ENCODE measurements at places on chromosomes 7 and 10.

DNA sequence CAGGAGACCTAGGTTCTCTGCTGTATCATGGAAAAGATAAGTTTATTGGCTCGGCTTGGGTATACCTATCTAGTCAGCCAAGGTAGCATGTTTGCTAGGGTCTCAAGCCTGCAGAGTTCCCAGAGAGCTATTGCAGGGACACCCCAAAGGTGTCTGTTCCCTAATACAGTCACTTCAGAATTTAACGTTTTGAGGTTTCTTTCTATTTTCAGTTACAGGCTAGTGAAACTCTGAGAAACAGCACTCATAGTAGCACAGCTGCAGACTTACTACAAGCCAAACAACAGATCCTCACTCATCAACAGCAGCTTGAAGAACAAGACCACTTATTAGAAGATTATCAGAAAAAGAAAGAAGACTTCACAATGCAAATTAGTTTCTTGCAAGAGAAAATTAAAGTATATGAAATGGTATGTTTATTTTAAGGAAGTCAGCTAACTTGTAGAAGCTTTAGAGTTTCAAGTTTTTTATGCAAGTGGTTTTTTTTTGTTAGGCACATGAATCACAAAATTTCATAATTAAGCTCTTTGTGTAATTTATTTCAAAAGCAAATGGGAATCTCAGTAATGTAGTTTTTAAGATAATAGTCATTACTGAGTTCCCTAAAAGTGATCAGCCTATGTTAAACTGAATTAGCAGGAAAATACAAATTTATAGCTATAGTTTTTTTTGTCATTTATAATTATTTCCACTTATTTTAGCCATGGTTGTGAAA is 54.9 kb downstream of the AKAP9 start:
- no peak for DNase-seq

DNA sequence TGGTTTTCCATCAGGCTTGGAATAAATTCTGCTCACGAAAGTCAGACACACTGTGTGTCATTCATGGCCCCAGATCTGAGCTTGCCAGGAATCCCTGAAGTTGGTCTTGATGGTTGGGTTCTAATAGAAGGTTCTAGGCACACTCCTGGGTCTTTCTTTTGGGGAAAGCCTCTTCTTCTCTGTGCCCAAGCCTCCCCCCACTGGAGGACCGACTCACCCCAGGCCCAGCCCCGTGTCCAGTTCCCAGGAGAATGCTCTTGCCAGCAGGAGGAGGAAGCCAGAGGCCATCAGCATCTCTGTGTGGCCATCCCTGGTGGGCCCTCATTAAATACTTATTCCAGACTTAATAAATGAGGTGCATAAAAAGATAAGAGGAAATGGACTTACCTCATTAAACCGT is 548.0 kb downstream of the TCERG1L start:
- DNase-seq = no peak

- DNase-seq = no peak
These were observed 11.3 kb upstream of the NOBOX start for GRCh38 chr7:144414815-144415214.

DNA sequence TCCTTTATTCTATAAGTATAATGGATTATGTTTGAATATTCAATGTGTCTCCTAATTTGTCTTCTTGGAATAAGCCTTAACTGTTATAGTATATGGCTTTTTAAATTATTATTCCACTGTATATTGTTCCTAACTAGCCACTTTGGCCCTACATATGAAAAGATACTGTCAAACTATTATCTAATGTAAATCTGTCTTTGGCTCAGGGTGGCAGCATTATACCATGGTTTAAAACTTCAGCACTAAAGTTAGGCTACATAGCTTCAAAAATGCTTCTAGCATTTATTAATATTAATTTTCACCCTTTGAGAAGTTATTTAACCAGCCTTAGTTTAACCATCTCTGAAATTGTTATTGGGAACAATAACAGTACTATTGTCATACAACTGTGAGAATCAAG is 543.1 kb upstream of the MBL2 start:
- DNase-seq = no peak

DNA sequence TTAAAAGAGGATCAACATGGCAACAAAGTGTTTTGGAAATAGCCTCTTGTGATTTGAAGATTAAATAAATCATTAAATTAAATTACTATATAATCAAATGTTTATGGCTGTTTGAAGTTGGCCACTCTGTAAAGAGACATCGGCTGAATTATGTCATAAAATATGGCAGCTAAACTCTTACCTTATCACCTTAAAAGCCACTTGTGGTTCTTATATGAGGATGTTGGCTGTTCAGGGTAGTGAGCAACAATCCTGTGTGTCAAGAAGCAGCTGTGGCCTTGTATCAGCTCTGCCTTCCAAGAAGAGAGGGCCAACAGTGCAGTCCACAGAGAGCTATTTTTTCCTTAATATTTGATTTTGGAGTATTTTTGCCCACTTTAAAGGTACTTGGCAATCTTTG is 113.4 kb upstream of the CDK6 start:
- DNase-seq = no peak

- DNase-seq = no peak
These were observed 539 bp upstream of the MKLN1 start for GRCh38 chr7:131327049-131327625.

DNA sequence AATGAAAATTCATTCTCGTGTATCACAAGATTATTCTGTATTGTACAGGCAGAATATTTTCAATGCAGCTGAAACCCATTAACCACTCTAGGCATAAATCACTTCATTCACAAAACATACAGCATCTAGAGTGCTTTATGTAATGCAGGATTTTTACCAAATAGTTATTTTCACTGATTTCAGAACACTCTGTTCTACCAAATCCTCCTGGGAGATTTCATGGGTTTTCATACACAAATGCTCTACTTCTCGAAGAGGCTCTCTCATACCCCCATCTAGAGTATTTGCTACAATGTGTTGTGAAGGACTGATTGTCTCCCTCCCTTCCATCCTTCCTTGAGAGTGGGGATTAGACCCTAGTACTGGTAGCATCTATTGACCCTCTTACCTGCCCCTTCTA is 209.2 kb upstream of the LRRN3 start:
- no peak for DNase-seq

- no peak for DNase-seq
These were observed 87.3 kb upstream of the TARP start for GRCh38 chr7:38360776-38361175.

DNA sequence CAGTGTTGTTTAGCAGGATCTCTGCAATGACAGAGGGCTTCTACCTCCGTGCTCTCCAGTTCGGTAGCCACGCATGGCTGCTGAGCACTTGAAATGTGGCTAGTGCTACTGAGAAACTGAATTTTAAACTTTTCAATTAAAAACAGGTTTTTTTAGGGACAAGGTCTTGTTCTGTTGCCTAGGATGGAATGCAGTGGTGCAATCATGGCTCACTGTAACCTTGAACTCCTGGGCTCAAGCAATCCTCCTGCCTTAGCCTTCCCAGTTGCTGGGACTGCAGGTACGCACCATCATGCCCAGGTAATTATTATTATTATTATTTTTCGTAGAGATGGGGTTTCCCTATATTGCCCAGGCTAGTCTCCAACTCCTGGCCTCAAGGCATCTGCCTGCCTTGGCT is 13.4 kb upstream of the SFRP5 start:
- DNase-seq = no peak

GRCh38 chr7:36393826-36394225 is 4.2 kb downstream of the ANLN start:
- no peak for DNase-seq

GRCh38 chr10:31819391-31819820 is 109.2 kb downstream of the ARHGAP12 start:
- no peak for DNase-seq

DNA sequence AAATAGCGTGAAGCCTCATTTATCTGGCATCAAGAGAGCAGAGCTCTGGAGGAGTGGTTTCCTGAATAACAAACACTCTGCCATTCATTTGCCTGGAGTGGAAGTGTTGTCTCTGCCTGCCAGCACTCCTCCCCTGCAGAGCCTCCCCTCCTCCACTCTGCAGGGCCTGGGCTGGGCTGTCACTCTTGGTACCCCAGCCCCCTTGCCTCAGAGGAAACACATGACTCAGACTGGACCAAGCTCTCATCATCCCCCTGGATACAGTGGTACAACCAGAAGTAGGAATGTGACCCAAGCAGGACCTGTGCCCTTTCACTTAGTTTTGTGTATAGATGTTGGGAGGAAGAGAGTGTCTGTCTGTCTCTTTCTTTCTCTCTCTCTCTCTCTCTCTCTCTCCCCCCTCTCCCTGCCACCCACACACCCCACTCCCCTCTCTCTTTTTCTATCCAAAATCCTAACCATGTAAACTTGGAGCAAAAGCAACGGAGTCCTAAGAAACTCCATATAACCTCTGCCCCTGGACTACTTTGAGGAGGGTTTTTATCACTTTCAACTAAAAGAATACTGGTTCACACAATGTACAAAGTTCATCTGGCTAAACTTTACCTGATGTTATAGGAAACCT is 43.9 kb downstream of the DOCK4 start:
- no peak for DNase-seq

DNA sequence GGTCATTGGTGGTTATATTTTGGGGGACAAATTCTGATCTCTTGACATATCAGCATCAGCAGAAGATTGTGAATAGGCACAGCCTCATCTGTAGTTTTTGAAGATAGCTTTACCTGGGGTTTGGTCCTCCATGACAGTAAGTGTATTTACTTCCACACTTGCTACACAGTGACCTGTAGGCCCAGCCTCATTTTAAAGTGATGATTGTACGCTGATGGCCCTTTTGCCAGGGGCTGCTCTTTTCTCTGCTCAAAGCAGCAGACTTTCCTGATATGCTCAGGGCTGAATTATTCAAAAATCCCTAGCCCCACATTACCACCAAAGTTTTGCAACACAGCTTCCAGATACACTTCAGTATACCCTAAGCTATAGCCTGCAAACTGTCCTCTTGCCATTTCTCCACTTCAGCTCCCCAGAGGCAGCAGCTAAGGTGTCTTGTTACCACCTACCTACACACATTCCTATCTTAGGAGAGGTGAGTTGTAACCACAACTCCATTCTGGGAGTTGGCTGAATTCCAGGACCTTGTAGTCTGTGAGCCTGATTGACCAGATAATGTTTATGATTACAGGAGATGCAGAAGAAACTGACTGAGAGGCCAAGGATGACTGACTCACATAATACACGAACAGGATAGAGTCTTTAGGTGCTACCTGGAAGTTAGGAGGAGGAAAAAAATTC is 6.0 kb downstream of the ASB4 start:
- no peak for DNase-seq

DNA sequence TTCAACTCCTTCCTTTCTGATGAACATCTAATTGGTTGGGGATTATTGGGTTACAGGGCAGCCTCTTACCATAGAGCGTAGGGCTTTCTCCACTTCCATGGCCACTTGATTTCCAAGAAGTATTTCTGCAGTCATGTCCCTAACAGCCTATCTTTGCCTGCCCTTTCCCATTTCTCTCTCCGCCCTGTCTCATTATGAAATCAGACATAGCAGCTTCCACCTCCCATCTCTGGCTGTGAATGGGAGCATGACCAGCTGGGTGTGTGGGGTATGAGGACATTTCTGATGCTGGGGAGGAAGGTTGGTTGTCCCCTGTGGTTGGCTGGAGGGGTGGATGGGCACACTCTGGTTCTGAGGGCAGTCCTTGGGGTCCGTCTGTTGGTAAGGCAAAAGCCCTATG is 41.2 kb downstream of the ADCYAP1R1 start:
- DNase-seq = no peak

DNA sequence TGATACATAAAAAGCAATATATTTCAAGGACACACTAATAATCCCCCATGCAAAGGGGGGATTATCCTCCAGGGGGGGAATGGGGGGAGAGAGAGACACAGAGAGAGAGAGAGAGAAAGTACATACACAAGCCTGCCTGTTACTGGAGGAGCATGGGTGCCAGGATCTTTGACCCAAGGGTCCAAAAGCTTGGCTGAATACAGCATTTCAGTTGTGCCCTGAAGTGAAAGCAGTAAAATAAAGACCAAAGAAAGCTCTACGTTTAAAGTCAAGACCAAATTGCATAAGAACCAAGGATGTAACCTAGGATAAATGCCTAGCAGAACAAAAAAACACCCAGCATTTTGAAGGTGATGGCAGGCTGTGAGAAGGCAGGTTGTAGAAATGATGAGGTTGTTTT is 27.8 kb upstream of the ITGB8 start:
- DNase-seq = no peak

- no peak for DNase-seq
These were observed 64.4 kb upstream of the SKAP2 start for GRCh38 chr7:26928703-26929347.

DNA sequence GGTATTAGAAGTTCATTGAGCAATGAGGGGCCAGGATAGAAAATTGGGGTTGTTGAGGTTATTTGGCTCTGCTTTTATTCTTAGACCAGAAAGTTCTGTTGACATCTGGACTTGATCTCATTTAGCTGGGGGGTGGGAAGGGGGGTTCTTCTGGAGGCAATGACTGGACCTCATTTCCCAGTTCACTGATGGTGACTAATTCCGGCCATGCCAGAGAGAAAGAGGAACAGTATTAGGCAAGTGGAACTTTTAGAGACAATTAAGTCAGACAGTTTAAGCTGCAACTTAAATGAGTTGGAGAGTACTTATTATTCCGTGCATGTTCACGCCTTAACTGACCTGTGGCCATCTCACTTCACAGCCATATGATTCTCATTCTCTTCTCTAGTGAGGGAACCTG is 512.5 kb downstream of the REEP3 start:
- no peak for DNase-seq

- no peak for DNase-seq
These were observed 205.2 kb upstream of the ADARB2 start for GRCh38 chr10:1942478-1942877.

DNA sequence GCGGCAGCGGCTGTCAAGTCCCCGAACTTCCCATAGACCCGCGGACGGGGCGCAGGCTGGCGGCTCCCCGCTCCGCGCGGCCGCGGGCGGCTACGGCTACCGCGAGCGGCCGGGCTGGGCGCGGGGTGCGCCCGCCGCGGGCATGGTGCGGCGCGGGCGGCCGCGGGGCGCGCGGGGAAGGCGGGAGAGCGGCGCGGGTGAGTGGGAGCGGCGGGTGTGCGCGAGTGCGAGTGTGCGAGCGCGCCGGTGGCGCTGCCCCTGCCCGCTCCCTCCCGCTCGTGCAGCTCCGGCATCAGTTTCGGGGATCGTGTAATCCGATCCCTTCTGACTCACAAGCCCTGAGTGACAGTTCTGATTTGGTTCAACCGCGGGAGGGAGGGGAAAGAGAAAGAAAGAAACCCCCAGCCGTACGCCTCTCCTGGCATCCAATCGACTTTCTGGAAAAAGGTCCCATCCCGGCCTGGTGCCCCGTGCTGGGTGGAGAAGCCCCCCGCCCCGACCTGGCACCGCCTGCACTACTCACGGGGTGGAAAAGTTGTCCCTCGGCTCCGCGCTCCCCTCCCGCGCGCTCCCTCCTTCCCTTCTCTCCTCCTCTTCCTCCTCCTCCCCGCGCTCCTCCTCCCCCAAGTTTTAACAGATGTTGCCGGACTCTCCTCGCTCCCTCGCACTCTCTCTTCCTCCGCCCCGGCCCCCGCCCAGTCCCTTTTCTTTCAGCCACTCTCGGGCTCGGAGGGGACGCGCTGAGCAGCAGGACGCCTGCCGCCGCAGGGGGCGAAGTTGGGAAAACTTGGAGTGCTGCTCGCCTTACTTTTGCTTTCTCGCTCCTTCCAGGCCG is at the start of gene GLI3:
Gene GLI3, minus strand, starts transcription at position 234 of the 835 bp plus-strand sequence. CDS start 13,956 bp downstream, outside the sequence.
- no peak for DNase-seq

GRCh38 chr10:60989400-60989876 is 45.5 kb upstream of the RHOBTB1 start:
- DNase-seq = no peak

- no peak for DNase-seq
These were observed 3.5 kb upstream of the MYL10 start for GRCh38 chr7:101632641-101633040.

Data from stimulated activated CD8-positive, alpha-beta memory T cell treated with anti-CD3 and anti-CD28 coated beads, Interleukin-7, amount 100 ng/mL, for 1 hour (primary cell).